ENCODE measurements at places on chromosomes 5 and 9.
A peak's percentile ranks its signal among the peaks of the same experiment; 100 is the strongest.

GRCh38 chr9:75906531-75906930 is 16.1 kb downstream of the PCSK5 start:
- peak; percentile 15 for DNase-seq

DNA sequence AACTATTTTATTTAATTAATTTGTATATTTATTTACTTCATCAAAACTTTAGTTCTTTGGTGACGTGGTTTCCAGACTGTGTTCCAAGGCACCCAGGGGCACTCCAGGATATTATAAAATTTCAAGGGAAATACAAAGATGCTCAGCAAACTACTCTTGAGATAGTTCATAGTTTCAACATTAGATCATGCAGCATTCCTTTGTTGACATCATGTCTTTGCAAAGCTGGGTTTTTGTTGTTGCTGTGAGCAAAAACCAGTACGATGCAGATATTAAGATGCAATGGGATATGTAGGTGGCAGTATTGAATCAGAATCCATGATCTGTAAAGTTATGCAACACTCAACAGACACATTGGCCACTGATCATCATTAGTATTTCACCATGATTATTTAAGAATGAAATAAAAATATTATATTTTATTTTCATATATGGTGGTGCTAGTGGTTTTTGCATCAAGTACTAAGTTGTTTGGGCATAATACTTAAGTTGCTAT is 219.7 kb downstream of the ADCY2 start:
- DNase-seq = no peak

DNA sequence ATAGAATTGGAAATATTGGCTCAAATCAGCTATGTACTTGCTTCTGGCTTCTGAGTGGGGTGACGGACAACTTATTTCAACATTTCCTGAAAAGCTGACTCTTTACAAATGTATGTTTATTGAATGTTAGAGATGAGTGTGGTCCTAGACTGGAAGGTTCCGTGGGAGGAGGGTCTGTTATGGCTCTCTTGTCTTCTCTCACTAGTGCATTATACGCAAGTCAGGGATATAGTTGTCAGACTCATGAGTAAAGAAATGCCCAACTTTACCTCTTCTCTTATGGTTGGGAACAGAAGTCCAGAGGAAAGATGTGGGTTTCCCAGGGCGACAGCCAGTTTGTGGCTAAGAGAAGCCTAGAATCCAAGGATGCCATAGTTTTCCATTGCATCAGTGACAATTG is 839.3 kb upstream of the WWC1 start:
- no peak for DNase-seq

GRCh38 chr5:93371893-93372292 is 209.1 kb downstream of the NR2F1-AS1 start:
- no peak for DNase-seq

DNA sequence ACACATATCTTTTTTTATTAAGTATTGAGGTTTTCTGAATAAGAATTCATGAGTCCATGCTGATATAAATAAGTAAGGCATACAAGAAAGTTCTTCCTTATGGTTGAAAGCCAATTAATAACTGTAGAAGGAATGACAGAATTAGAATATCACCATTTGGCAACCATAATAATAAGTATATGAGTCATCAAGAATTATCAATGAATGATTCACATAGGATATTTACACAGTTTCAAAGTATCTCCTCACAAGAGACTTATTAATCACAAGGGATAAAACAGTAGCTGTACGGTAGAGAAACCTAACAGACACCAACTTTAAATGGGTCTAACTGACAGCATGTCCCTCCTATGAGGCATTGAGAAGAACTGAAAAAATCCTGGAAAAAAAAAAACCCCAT is 161.6 kb downstream of the NR3C1 start:
- DNase-seq = no peak

GRCh38 chr5:195401-196160 is 4.3 kb downstream of the LRRC14B start:
- DNase-seq = peak; percentile 39

GRCh38 chr5:177498013-177498787 is 796 bp upstream of the PDLIM7 start:
- no peak for DNase-seq

DNA sequence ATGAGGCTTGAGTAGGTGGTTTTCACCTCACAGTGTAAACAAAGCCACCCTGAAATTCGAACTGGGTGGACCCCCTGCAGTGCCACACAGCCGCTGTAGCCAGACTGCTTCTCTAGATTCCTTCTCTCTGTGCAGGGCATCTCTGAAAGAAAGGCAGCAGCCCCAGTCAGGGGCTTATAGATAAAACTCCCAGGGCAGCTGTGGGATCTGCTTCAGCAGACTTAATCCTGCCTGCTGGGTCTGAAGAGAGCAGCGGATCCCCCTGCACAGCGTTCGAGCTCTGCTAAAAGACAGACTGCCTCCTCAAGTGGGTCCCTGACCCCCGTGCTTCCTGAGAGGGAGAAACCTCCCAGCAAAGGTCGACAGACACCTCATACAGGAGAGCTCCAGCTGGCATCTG is 71.4 kb downstream of the CARTPT start:
- DNase-seq = no peak

DNA sequence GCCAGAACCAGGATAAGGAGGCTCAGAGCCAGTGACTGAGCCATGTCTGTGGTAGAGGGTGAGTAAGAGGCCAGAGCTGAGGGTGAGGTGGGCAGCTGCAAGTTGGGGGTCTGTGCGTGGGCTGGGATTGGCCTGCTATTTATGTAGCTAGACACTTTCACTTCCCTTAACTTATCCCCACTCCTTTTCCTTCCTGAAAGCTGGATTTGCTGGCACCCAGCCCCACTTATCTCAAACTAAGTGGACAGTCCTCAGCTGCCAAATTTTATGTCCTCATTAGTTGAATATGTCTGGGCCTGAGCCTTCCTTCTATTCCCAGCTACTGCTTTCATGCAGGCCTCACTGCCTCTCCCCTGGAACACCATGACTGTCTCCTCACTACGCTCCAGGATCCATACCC is at the start of gene CCL21:
Gene CCL21 (minus strand): TSS at position 114 of the 400 bp plus-strand sequence. CDS start 70 bp downstream, at position 44.
- no peak for DNase-seq

GRCh38 chr5:154461531-154461930 is 15.7 kb downstream of the SAP30L start:
- peak; percentile 82 for DNase-seq

- no peak for DNase-seq
These were observed 174.9 kb downstream of the TTC39B start for GRCh38 chr9:15132091-15132490.

DNA sequence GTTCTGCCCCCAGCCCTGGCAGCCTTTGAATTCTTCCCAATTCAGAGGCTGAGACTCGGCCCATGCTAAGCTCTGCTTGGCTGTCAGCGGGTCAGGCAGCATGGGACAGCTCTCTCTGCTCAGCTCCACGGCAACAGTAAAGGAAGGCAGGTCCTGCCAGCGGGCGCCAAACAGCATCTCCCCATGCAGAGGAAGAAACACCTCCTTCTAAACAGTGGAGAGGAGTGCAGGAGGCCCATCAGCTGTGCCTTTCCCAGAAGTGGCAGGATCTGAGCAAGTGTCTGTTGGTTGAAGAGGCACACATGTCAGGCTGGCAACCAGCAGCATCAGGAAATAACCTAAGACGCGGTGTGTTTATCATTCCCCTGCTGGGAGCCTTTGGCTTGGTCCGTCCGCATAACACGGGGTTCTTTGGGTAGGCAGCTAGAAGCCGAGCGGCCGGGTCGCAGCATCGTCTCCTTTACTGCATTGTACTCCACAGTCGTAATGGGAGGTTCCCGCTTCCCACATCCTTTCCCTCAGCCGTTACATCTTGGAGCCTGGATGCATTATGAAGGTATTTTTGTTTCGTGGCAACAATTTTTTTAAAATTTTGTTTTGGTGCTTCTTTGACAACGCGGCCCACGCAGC is 42.7 kb upstream of the NCS1 start:
- no peak for DNase-seq

DNA sequence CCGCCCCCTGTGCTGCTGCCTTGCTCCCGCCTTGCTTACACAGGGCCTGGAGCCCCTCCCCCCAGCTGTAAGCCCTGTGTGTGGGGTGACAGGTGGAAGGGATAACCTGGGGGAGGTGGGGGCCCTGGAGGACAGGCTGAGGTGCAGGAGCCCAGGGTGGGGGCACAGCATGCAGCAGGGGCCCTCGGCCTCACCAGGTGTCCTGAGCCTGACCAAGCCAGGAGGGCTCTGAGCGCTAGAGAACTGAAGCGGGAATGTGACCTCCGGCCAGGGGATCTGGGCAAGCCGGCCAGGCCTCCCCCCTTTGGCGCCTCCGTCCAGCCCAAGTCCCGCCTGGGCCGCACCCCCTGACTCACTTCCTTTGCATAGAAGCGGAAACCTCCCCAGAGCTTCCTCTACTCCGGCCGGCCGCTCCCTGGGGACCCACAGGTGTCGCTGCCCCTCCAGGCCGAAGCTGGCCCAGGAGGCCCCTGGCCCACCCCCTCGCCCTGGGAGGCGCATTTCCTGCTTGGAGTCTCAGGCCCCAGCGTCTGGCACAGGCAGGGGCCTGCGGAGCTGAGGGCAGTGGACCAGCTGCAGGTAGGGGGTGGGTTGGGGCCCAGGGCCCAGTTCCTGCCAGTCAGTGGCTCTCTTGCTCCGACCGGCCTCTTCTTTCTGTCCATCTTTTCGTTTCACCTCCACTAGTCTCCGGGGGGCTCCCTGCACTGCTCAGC is at the start of gene TOR4A:
Gene TOR4A (plus strand): TSS at position 398 of the 713 bp plus-strand sequence. CDS start 964 bp downstream, outside the sequence.
- peak; percentile 76 for DNase-seq

DNA sequence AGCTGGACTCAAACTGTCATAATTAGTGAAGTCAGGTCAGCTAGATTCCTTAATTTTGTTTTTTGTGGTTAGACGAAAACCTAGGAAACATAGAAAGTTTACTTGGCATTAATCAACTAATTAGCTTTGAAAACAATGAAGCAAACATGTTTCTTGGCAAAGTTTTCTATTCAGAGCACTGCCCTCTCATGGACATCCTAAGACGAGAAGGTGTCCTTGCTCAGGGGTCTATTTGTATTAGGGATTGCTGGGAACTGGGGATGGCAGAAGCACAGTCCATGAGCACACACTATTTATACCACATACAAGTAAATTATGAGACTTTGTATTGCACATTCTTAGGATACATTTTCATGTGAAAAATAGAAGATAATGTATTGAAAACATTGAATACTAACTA is 49.7 kb downstream of the POC5 start:
- DNase-seq = no peak

DNA sequence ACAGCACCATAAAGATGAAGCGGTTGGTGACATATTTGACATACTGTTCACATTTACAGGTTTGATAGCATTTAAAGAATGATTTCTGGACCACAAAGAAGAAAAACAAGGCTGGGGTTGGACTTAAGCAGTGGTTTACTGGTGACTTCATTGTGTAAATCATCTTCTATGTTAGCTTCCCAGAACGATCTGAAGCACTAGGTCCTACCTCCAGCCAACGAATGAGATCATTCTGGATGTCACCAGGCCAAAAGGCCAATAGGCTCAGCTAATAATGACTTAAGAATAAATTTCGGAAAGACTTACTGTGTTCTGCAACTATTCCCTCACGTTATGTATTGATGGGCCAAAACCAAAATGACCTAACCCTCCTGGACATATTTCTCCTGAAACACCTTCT is 675.3 kb upstream of the CCNG1 start:
- DNase-seq = no peak

DNA sequence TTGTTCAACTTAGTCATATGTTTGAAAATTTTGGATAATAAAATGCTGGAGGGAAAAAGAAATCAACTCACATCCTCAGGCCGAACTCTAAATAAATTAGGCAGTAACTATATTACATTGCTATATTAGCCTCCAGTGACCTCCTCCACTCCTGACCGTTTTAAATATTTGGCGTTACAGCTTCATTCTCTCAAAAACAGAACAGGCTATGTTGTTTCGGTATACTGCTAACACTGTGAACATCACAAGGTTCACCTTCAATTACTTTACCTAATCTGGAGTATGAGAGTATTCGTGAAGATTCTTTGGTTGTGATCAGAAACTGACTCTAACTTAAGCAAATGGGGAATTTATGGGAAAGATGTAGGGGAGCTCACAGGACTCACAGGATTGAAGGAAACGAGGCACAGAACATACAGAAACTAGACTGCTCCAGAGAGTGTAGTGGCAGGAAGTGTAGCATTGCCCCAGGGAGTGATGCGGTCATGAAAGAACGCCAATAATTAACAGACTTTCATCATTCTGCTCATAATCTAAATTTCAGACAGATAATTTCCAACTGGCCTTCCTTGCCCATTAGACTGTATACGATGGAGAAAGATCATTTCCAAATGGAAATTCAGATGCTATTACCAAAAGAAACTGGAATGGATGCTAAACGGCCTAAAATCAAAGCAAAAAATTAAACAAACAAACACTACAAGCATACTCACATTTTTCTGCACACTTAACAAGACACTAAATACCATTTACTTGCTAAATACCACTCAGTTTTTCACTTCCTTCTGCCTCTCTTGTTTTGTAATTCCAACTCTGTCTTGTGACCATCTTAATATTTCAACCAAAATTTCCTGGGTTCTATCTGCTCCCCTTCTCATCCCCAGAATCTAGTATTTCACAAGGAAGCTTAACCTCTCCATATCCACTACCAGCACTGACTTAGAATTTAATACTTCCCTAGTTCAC is 110.1 kb upstream of the LPAR1 start:
- no peak for DNase-seq

GRCh38 chr5:81513982-81514381 is 120.0 kb upstream of the ACOT12 start:
- no peak for DNase-seq

- DNase-seq = peak; percentile 10
These were observed 6.2 kb downstream of the SLC45A2 start for GRCh38 chr5:33978306-33978705.

GRCh38 chr5:172266676-172267092 is 16.9 kb downstream of the UBTD2 start:
- DNase-seq = no peak

DNA sequence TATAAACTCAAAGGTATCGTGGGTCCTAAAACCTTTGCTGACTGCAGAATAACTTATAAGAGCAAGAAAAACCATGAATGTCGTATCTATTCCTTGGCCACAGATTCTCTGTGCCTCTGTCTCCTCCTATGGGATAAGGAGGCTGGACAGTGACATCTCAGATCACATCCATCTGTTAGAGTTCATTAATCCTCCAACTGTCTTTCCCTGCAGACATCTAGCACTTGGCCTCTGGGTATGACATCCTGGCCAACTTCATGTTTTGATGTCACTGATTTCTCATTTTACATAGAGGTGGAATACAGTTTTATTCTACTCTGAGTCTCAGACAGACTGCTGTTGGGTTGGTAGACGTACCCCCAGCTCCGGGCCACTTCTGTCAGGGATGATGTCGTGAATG is 86.2 kb downstream of the OTULIN start:
- DNase-seq = no peak

DNA sequence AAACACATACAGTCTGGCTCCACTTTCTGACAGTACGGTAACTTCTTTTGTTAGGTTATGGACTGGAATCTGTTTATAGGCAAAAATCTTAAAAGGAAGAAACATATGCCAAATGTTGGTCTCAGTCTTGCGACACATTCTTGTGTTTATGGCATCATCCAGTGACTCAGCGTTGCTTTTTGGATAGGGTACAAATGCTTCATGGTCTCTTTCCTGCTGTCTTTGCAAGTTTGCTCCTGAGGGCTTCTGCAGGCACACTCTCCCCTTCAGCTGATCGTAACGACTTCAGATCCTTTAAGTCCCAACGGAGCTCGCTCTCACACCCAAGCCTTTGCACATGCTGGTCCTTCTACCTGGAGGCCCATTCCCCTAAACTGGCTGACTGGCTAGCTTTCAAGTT is 23.6 kb upstream of the TNFSF8 start:
- DNase-seq = no peak

Measured in ELF-1 (cell line).